ENCODE measurements at places on chromosomes 1 and 21.
A peak's percentile ranks its signal among the peaks of the same experiment; 100 is the strongest.

DNA sequence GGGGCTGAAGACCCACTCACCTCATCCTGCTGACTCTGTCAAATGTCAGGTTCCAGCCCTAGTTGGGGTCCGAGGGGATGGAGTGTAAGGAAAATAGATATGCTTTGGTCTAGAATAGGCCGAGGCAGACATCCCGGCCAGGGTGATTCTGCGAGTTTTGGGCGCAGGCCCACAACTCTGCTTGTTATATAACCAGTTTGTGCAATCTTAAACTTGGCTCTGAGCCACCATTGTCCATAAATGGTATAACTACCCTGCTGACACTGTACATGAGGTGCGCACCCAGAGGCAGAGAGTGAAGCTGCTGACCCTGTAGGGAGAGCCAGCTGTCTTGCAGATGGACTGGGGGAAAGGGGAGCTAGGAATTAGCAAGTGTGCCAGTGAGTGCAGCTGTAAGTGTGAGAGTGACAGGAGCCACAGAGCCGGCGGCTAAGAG is 1388.8 kb downstream of the AMY1C start:
- DNase-seq = no peak

DNA sequence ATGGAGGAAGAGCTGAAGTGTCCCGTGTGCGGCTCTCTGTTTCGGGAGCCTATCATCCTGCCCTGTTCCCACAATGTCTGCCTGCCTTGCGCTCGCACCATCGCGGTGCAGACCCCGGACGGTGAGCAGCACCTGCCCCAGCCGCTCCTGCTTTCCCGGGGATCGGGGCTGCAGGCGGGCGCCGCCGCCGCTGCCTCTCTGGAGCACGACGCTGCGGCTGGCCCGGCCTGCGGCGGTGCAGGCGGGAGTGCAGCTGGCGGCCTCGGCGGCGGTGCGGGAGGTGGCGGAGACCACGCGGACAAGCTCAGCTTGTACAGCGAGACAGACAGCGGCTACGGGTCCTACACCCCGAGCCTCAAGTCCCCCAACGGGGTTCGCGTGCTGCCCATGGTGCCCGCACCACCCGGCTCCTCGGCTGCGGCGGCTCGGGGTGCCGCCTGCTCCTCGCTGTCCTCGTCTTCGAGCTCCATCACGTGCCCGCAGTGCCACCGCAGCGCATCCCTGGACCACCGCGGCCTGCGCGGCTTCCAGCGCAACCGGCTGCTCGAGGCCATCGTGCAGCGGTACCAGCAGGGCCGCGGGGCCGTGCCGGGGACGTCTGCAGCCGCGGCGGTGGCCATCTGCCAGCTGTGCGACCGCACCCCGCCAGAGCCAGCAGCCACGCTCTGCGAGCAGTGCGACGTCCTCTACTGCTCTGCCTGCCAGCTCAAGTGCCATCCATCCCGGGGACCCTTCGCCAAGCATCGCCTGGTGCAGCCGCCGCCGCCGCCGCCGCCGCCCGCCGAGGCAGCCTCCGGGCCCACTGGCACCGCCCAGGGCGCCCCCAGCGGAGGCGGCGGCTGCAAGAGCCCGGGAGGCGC is 1.3 kb downstream of the TRIM67 start:
- DNase-seq = no peak

GRCh38 chr1:70864302-70864701 is 183.3 kb downstream of the PTGER3 start:
- no peak for DNase-seq

- no peak for DNase-seq
Observed at GRCh38 chr1:61956016-61956645, 213.9 kb downstream of the PATJ start.

GRCh38 chr1:86913399-86913895 is 479 bp downstream of the SELENOF start:
- peak; percentile 20 for DNase-seq

DNA sequence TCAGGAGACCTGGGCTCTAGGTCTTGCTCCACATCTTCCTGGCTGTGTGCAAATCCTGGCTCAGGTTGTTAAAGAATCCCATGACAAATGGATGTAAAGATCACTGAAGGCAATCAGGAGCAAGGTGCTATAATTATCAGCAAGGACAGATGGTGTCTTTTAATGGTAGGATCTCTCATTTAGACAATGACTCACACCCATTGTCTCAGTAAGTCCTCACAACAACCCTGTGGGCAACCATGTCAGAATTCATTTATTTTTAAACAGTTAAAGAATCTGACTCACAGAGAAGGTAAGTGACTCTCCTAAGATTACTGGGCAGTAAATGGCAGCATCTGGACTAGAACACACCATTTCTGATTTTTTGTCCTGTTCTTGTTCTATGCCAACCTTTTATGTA is 32.8 kb downstream of the RNASEL start:
- DNase-seq = no peak

DNA sequence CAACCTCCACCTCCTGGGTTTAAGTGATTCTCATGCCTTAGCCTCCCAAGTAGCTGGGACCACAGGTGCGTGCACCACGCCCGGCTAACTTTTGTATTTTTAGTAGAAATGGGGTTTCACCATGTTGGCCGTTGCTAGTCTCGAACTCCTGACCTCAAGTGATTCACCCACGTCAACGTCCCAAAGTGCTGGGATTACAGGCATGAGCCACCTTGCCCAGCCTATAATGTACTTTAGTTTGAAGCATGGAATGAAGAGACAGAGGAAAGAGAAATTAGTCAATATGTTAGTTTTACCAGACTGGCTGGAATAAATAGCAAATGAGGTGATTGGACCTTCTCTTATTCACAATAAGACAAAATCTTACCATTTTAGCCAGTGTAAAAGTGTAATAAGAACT is 89.0 kb downstream of the GTF2B start:
- DNase-seq = no peak

- no peak for DNase-seq
Observed at GRCh38 chr1:20472121-20472520, 13.9 kb downstream of the CAMK2N1 start.

- no peak for DNase-seq
Observed at GRCh38 chr1:168792142-168792541, 63.1 kb upstream of the DPT start.

DNA sequence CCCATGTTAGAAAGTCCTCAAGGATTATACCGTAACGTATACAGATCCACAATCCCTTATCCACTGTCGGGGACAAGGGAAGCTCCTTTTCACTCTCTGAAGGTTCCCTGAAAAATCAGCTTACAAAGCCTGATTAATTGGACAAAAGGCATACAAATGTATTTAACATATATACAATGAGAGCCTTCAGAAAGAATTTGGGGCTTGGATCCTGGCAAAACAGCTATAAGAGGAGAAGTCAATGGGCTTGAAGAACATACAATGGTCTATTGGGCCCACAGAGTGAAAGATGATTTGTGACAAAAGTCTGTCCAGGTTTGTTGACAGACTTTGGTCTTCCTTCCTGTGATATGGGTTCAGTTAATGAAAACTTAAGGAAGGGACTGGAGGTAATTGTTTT is 10.7 kb downstream of the TACSTD2 start:
- no peak for DNase-seq

- DNase-seq = no peak
Observed at GRCh38 chr1:230160957-230161771, 94.1 kb downstream of the GALNT2 start.

DNA sequence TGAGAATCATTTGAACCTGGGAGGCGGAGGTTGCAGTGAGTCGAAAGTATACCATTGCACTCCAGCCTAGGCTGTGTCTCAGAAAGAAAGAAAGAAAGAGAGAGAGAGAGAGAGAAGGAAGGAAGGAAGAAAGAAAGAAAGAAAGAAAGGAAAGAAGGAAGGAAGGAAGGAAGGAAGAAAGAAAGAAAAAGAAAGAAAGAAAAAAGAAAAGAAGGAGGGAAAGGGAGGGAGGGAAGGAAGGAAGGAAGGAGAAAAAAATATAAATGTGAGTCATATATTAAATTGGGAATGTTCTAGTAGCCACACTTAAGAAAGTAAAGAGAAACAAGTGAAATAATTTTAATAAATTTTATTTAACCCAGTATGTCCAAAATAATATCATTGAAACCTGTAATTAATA is 16.7 kb upstream of the CITED4 start:
- DNase-seq = no peak

- no peak for DNase-seq
Observed at GRCh38 chr1:77063118-77063517, 156.1 kb downstream of the PIGK start.

DNA sequence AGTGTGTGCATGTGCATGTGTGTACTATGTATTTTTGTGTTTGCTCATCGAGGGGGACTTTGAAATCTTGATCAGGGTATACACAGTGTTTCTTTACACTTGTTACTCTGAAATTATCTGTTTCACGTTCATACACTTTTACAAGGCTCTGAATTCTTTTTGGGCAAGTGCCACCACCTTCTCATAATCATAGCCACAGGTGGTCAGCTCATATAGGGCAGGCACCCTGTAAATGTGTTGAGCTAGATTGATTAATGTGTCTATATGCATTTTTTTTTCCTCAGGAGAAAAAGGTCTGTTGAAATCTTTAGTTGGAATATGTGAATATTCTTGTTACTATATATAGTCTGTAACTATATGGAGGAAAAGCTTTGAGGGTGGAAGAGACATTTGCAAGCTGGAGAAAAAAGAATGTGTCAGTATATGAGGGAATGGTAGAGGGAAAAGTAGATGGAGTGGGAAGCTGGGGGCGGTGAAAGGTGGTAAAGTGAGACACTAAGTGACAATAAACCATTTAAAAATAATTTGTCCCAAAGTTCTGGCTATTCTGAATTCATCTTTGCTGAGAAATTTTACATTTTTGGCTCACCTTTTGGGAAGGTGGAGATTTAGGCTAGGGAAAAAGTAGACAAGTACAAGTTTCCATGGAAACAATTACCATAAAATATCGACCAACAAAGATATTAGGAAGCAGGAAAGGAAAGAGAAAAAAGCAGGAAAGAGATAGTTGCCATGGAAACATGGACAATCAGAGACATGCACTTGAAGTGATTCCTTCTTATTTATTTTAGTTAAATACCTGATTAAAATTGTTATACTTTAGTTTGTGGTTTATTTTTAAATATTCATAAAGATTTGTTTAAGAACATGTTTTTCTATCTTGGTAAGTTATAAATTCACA is 277.5 kb downstream of the PDE4B start:
- DNase-seq = no peak

DNA sequence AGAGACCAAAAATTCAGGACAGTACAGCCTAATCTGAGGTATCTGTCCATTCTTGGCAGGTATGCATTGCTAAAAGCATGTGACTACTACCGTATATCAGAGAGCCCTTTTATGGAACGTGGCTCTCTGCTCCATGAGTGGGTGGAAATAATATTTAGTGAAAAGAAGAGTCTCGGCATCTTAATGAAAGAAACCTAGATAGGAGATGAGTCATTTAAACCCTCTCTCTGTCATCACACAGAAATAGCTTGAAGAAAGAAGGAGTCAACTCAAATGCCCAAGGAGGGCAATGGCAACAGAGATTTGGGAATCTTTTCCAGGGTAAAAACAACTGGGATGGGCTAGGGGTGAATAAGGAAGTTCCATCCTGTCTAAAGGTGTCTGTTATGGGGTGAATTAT is 528.2 kb downstream of the SMYD3 start:
- no peak for DNase-seq

GRCh38 chr1:57868239-57868638 is 444.4 kb upstream of the DAB1 start:
- DNase-seq = no peak

DNA sequence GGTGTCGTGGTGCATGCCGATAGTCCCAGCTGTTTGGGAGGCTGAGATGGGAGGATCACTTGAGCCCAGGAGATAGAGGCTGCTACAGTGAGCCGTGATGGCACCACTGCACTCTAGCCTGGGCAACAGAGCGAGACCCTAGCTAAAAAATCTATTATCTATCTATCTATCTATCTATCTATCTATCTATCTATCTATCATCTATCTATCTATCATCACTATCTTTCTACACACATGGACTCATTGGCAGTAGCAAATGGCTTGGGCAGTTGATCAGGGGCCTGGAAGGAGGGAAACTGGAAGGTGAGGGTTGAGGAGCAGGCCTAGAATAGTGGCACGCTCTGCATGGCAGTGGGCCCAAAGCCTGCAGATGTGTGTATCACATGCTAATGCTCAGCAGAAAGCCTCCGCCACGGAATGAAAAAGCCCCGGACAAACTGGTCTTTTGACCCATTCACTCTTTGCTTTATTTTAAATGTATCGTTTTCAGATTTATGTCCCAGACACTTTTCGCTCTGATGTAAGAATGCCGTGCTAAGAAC is 7.3 kb upstream of the HUNK start:
- no peak for DNase-seq

GRCh38 chr1:119873135-119874015 is 22.9 kb downstream of the ADAM30 start:
- DNase-seq = no peak

DNA sequence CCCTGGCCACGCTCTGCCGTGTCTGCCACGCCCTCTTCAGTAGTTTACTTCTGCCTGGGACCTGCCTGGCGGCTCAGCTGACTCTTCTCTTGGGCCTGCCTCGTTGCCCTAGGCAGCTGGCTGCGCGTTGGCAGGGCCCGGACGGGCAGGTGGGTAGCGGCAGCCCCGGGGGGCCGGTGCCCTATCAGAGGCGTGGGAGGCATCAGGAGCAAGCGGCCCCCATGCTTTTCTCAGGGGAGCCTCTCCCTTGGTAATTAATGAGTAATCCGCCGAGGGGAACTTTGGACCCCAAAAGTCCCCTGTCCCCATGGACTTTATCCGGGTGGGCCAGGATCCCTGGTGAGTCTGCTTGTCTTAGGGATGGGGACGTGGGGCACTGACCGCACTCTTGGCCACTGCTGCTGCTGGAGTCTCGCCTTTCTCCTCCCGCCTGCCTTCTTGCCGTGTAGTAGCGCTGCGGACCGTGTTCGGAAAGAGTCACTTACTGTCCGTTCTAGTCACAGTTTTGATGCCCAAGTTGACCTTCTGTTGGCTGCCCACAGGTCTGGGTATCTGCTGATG is 22.7 kb downstream of the SKI start:
- no peak for DNase-seq

DNA sequence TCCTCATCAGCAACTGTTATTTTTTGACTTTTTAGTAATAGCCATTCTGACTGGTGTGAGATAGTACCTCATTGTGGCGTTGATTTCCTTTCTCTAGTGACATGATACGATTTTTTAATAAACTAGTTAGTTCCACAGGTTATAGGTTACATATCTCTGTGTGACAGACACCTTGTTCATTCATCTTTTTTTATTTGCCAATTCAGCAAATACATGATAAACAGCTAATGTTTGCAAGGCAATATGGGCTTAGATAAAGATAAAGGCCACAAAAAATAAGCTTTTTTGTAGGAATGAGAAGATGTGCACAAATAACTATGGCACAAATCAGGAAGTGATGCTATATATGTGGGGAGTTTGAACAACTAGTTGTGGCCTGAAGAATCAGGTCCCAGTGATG is 366.8 kb downstream of the HLX start:
- no peak for DNase-seq

- DNase-seq = no peak
Observed at GRCh38 chr1:85158910-85159309, 41.9 kb downstream of the SYDE2 start.

GRCh38 chr21:21383126-21383525 is 384.9 kb downstream of the NCAM2 start:
- no peak for DNase-seq

GRCh38 chr1:15159166-15159555 is 5.6 kb downstream of the TMEM51 start:
- no peak for DNase-seq

Data from GM12891 (cell line).